ENCODE measurements at places on chromosomes 12 and 14.

DNA sequence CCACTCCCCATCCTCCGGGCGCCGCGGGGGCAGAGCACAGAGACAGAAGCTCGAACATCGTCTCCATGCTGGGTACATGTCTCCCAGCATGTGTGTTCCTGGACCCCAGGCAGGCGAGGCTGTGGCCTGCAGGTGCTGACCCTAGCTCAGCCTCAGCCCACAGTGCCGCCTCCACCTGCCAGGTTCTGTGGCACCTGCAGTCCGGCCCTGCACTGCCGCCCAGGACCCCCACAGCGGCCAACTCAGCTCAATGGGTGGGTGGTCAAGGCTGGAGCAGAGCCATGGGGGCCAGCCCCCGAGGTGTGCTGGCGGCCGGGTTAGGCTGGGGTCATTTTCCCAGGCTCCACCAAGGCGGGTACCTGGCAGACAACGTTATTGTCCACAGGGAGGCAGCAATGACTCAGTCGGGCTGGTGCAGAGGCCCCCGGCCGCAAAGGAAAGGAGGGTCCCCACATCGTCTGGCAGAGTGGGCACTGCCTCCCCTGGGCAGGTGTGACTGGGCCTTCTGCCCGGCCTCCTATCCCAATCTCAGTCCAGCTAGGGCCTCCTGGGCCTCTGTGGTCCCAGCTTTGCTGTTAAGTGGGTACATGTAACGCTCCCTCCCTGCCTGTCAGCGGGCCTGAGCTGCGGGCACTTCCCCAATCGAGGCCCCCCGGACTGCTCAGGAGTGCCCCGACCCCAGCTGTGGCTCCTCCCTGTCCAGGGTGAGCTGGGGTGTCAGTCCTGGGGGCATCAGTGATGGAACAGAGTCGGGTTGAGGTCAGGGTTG is 20.2 kb upstream of the NUDT14 start:
- DNase-seq = no peak

- no peak for DNase-seq
These were observed 13.8 kb downstream of the PRPF40B start for GRCh38 chr12:49636979-49637755.

DNA sequence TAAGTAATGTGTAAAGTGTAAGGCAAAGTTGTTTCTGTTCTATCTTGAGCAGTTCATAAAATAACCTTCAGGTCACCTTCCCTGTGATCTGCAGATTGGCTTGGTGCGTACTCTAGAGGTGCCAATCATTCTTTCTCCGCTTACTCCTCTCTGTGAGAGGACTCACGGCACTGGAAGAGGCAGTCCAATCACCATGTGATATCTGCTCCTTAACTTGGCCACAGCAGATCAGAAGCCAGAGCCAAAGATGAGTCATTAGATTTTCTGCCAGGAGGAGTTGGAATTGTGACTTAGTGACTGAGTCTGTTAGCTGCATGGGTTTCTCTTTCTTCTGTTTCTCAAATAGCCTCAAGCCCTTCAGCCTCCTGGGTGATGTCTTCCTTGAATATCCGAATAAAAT is 165.5 kb downstream of the SLC41A2 start:
- no peak for DNase-seq

- DNase-seq = no peak
These were observed 38.9 kb downstream of the SERPINA3 start for GRCh38 chr14:94650806-94651805.

GRCh38 chr12:10142976-10143589 is 13.1 kb upstream of the CLEC7A start:
- DNase-seq = no peak

GRCh38 chr14:64562436-64562835 is 12.7 kb downstream of the PPP1R36 start:
- no peak for DNase-seq

DNA sequence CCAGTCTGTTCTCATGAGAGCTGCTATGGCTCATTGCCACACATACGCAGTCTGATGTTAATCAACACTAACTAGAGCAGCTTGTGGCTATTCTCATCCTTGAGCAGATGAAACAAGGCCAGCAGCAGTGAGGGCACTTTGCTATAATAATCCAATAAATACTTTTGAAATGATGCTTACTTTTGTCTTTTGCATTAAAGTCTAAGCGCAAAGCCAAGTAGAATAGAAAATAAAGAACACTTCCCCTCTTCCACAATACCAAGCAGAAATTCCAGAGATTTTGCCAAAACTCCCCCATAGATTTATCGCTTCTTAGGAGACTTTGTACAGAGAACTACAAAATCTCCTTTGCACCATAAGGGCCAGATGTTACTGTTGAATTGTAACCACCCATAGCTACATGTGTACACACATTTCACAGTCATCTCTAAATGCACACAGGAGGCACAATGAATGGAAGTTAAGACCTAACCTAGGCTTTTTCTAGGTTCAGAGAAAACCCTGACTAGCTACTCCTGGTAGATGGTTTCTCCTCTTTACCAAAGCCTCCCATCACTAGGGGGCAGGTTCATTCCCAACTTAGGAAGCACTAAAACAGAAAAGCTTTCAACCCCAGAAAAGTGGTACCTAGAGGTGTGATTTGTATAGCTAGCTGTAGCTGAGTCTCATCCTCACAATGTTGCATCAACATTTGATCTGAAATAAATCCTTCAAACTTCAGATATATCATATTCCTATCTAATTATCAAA is 119.3 kb downstream of the HMGA2 start:
- no peak for DNase-seq

DNA sequence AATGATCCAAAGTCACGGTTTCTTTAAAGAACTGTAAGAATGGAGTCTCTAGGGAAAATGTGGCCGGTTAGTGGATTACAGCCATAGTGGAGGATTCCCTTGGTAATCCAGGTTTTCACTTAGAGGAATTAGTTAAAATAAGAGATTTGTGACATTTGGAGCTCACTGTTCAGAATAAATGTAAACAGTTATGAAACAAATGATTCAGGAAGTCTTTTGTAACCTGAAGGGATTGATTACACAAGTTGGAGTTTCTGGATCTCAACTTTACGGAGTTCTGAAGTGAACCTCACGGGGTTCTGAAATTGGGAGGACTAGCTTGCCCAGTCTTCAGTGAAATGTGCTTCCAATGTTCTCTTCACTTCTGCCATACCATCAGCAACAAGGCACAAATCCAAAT is 234.4 kb upstream of the FKBP4 start:
- no peak for DNase-seq

- no peak for DNase-seq
These were observed 108.4 kb downstream of the SINHCAF start for GRCh38 chr12:31217356-31218130.

DNA sequence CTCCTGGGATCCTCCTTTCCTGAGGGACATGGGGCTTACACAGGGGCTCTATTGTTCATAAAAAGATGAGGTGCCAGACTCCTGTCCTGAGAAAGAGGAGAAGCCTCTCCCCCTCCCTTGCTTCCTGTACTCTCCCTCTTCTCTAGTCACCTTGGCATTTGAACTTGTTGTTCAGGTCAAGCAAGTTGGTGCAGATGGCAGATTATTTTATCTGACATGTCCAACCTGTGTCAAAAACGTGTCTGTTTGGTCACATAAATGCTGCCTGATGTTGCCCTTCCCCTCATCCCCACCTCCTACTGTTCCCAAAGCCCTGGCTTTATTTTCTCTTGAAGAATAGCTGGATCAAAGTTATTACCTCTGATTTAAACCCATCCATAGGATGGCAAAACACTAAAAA is 154.8 kb downstream of the TMX1 start:
- no peak for DNase-seq

- DNase-seq = no peak
These were observed 81.8 kb upstream of the FOXN3 start for GRCh38 chr14:89498878-89499277.

GRCh38 chr14:67668559-67668958 is 5.9 kb downstream of the VTI1B start:
- no peak for DNase-seq

DNA sequence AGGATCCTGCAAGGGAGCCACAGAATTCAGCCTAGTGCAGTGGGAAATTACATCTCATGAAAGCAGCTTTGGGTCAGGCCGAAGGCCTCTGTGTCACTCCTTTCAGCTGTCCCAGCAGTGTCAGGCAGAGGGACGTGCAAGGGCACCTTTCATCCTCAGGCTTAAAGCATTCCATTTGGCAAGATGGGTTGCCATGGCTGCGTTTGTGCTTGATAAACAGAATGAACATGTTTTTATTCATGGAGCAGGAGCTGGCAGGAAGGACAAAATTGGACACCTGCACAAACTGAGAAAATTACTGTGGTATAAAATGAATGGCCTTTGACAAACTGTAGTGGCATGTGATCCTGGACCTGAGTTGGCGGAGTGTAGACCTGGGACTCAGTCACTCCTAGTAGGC is 29.4 kb downstream of the ACAD10 start:
- peak; percentile 89 for DNase-seq

GRCh38 chr12:42679466-42679865 is 89.9 kb upstream of the PRICKLE1 start:
- DNase-seq = no peak

DNA sequence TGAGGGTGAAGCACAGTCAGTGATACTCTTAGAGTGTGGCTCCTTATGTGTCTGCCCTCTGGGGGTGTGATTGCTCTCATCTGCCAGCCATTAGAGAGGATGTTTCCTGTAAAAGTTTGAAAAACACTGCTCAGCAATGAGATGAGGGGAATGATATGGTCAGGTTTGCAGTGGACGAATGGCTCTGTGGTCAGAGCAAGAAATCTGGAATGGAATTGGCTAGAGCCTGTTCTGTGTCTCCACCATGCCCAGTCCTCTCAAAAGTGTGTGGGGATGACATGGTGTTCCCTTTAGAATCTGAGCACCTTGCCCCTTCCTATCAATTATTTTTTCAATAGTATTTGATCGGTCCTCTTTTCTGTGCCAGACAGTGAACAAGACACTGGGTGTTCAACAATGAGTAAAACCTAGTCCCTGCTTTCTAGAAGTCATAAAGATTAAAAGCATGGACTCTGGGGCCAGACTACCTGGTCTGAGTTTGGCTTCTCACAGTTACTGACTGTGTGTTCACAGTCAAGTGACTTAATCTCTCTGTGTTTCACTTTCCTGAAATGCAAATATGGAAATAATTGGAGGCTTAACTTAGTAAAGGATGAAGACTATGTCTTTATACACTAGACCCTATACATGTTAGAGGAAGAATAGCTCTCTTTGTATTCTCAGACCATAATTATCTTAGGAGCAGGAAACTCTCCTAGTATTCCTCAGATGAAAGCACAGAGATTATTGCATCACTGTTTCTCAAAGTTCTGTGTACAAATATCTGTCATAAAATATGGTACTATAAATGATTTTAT is 1.6 kb downstream of the ACSS3 start:
- DNase-seq = no peak

GRCh38 chr12:19847294-19848059 is 408.2 kb downstream of the AEBP2 start:
- no peak for DNase-seq

- no peak for DNase-seq
These were observed 95.8 kb downstream of the C12orf42 start for GRCh38 chr12:103399986-103400385.

- DNase-seq = no peak
These were observed 13.0 kb downstream of the PLEKHG6 start for GRCh38 chr12:6323340-6323994.

DNA sequence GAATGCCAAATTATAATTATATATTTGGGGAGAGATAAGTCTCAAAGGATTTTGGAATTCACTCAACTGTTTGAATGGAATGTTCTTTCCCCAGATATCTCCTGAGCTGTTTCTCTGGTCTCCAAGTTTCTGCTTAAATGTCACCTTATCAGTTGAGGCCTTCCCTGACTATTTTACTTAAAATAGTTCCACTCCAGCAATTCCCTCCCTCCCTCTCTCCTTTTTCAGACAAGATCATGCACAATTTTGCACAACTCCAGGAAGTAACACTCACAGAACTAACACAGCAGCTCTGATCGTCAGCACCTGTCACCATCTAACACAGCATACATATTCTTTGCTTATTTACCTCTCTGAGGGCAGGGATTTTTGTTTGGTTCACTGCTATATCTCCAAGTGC is 12.5 kb downstream of the BTG1 start:
- no peak for DNase-seq

DNA sequence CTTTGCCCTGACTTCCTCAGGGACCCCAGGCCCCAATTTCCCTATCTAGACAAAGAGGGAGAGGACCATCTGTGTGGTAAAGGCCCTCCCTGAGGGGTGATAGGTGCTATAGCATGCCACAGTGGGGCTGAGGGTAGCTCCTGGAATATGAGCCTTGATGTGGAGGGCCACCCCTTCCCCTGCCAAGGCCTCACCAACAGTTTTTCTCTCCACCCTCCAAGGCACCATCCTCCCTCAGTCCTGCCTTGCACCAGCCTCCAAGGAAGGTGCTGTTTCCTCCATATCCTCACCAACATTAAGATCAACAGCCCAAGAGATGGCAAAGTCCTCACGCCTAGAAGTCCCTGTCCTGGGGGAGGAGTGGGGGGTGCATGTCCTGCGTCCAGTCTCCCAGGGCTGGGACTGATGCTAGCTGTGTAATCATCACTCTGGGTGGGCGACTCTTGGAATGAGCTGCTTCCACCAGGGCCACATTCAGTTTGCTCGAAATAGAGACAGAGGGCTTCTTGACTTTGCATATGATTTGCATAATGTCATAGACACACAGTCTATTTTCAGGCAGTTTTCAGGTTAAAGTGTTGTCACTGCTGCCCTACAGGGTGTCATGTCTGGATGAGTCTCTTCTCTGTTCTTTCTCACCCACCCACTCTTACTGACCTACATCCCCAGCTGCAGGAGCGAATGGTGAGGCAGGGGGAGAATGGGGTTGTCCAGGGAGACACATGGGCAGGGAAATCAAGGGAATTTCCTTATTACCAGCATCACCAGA is 17.4 kb downstream of the ACVRL1 start:
- DNase-seq = no peak

GRCh38 chr14:55884819-55885218 is 233.4 kb upstream of the PELI2 start:
- DNase-seq = no peak

DNA sequence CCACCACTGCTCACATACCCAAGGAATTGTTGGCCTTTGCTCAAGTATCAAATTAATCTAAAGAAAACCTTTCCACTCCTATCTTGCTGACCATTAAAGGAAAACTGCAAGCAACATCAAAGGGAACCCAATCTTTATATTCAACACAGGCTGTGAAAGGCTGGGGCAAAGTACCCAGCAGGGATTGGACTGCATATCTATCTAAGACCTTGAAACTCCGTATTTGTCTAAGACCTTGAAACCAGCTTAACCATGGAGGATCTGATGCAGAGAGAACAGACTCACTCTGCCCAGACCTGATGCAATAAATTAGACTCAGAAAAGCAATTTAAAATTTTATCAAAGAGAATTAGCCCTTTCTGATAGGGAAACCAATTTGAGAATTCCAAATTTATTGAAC is 102.2 kb downstream of the DIO2 start:
- no peak for DNase-seq

GRCh38 chr12:6434205-6435140 is 10.3 kb upstream of the CD27 start:
- DNase-seq = no peak

All from NCI-H2081 treated with DMSO at 0.1 percent for 48 hours (cell line).